ENCODE measurements at places on chromosomes 12 and 14.

GRCh38 chr12:120314220-120314619 lies 12.1 kb downstream of the SIRT4 start:
- no peak for DNase-seq

- no peak for DNase-seq
Measured at GRCh38 chr12:50185301-50185895, 18.2 kb upstream of the CERS5 start.

DNA sequence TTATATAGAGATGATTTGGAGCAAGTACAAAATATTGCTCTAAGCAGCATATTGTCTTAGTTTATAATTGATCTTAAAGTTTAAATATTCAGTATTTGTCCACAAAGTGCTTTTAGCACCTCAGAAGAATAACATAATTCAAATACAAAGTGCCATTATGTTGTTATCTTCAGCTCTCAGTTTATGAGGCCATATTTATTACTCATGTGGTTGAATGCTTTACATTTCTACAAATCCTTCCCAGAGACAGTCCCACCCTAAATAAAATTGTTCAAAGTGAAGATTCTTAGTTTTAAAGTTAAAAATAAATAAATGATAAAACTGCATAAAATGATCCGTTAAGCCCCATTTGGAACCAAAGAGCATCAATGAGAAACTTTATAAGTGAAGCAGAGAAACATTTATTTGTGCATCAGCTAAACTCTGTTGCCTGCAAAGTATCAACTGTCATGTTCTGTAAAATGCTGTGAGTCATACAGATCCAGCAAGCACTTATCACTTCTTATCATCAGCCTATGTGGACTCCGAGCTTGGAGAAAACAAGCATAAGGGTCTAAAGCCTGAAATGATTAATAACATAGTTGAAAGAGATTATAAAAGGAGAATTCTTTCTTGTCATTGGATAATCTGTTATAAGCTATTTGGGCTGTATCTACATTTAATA lies 218.9 kb downstream of the ADAMTS20 start:
- DNase-seq = peak; percentile 25

DNA sequence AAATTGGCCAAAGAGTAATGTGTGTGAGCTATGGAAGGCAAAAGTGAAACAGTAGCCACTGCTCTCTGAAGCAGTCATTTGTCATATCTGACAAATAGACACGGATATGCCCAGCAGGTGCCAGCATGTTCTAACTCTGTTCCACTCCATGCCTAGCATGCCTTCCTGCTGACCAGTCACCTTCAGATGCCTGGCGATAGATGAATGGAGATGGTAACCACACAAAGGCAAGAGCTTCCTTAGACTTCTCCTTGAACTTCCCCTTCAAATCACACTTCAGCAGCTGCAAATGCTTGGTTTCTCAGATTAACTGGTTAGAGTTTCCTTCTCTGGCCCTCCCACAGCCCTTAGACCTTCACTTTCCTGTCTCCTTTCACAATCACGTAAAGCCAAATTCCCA lies 429.9 kb downstream of the DAD1 start:
- no peak for DNase-seq

- no peak for DNase-seq
Measured at GRCh38 chr12:13794706-13795105, 186.7 kb downstream of the GRIN2B start.

DNA sequence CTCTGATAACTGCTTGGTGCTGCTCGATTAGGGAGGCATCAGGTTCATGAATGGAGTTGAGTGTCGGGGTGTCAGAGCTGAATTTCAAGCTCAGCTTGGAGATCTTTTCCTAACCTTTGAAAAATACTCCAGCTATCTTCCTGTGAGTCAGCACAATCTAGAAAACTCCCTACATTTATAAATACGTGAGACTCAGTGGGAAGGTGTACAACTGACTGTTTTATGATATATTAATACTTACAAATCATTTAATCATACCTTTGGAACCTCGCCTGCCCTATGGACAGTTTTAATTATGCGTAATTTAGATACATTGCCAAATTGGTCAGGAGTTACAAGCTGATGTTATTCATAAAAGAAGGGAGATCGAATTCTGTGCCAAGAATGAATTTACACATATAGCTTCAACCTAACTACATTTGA lies 961 bp downstream of the CMAS start:
- DNase-seq = no peak

DNA sequence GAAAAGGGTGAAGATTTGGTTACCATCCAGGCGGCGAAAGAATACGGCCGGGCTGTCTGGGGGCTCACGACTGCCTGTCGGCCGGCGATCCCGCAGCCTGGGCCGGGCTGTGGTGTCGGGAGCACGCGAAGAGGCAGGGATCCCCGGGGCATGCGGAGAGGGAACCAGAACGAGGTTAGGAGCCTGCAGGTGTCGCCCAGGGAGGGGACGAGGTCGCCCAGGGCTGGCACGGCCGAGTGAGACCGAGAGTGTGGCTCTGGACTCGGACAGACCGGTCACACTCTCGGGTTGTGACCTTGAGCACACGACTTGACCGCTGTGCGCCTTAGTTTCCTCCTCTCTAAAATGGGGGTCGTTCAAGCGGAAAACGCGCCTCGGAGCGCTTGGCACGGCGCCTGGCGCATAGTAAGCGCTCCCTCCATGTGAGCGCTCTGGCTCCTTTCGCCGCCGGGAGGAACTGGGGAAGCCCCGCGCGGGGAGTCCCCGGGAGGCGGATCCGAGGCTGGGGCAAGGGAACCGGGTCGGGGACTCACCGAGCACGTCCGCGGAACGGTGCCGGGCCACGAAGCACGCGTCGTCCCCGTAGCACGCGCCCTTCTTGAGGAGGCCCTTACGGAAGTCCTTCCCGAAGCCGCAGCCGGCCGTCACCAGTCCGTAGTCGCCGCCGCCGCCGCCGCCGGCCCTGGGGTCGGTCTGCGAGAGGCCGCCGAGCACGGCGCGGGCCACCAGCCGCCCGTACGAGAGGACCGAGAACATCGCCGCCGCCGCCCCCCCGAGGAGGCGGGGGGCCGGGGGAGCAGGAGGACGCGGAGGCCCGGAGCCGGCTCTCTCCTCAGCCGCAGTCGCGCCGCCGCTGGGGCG lies 612 bp downstream of the PPTC7 start:
- no peak for DNase-seq

- no peak for DNase-seq
Measured at GRCh38 chr12:62130402-62130801, 129.8 kb upstream of the USP15 start.

- DNase-seq = no peak
Measured at GRCh38 chr12:52691076-52691840, 11.1 kb upstream of the KRT1 start.

GRCh38 chr12:25957793-25958427 lies 572 bp upstream of the RASSF8 start:
- DNase-seq = peak; percentile 72

DNA sequence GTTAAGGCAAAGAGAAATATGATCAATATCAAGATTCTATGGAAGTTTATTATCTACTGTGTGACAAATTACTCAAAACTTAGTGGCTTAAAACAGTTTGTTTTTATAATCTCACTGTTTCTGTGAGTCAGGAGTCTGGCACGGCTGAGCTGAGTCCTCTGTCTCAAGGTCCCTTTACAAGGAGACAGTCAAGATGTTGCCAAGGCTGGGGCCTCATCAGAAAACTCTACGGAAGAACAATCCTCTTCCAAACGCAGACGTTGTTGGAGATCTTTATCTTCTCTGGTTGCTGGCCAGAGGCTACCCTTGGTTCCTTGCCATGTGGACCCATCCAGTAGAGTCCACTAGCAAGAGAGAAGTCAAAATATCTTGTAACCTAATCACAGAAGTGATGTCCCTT lies 100.6 kb upstream of the CCND2 start:
- no peak for DNase-seq

GRCh38 chr12:132106921-132107320 lies 37.2 kb downstream of the DDX51 start:
- DNase-seq = no peak

DNA sequence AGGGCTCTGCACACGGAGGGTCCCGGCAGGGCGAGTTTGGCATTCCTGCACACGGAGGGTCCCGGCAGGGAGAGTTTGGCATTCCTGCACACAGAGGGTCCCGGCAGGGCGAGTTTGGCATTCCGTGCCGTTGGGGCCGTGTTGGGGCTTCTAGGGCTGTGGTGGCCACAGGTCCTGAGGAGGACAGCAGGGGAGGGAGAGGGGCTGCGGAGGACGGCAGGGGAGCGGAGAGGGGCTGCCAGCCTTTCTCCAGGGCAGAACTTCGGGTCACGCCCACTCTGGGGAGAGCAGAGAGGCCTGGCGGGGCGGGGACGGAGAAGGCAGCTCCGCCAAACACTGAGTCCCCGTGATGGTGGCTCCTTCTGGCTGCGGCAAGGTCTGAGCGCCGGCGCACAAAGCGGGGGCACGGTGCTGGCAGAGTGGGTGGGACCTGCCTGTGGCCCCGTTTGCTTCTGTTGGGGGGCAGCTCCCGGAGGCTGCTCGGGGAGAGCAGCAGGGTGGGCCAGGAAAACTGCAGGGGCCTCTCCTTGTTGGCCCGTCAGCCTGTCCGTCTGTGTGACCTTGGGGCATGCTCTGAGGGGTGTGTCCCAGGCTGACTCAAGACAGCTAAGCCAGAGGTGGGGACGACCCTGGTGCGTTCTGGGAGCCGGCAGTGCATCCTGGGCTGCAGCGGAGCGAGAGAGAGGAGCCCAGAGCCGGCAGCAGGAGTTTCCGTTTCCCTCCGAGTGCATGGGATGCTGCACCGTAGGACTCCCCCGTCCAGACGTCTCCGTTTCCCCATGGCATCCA lies 60.2 kb downstream of the LRCOL1 start:
- no peak for DNase-seq

- peak; percentile 12 for DNase-seq
Measured at GRCh38 chr12:102811110-102811737, 105.8 kb downstream of the PAH start.

DNA sequence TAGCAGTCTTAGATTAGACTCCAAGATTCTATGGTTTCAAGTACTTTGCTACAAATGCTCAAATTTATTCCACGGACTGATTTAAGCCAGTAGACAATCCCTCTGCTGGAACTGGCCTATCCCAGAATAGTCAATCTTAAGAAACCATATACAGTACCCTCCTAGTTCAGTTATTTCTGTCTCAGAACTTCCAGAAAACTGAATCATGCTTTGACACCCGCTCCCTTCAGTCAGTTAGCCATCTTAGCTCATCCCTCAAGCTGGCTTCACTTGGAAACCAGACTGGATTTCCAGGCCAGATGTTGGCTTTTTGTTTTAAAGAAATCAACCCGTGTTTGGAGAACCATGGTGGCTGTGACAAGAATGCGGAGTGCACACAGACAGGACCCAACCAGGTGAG lies 125.5 kb downstream of the NT5DC3 start:
- DNase-seq = no peak

DNA sequence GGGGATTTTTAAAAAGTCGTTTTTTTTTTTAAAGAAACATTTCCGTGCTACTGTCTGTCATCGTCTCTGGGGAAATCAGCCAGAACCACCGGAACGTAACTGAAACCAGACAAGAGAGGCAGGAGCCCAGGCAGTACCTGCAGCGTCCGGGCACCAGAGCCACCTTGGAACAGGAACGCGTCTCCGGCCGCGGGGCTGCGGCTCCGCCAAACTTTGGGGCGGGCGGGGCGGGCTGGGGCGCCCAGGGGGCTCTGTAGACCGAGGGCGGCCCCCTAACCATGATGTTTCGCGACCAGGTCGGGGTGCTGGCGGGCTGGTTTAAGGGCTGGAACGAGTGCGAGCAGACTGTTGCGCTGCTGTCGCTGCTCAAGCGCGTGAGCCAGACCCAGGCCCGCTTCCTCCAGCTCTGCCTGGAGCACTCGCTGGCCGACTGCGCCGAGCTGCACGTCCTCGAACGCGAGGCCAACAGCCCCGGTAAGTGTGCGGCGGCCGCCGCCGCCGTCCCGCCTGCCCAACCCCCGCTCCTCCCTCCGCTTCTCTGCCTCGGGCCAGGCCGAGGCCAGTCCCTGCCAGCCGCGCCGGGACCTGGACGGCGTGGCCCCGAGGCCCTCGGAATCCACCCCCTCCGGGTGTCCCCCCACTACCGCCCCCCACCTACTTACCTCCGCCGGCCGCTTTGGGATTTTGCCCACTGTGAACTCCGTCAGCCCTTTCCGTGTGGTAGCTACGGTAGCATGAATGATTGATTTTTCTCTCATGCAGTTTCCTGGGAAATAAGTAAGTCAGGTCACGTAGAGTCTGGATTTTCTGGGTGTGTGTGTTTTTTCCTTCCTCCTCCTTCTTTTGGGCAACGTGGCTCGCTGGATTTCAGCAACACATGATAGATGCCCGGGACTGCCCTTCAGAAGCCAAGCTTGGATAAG lies 972 bp downstream of the SAMD4A start:
- no peak for DNase-seq

DNA sequence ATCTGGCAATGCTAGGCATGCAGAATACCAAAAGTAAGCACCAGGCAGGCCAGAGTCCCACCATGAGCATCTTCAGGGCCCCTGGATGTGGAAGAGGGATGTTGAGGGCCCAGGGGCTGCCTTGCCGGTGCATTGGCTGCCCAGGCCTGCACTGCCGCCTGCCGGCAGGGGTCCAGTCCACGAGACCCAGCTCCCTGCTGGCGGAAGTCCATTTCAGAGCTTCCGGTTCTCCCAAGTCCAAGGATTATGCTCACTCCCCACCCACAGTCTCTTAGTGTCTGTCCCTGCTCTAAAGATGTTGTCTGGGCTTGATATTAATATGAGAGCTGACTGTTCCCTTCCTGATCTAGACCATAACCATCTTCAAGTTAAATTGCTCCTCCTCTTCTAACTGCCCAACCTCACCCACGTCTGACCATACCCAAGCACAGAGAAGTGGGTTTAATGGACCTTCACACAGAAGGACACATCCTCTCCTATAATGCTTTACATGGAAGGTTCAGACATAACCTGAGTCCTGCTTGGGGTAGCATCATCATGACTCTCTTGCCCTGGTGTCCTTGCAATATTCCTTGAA lies 117.4 kb downstream of the DAD1 start:
- no peak for DNase-seq

DNA sequence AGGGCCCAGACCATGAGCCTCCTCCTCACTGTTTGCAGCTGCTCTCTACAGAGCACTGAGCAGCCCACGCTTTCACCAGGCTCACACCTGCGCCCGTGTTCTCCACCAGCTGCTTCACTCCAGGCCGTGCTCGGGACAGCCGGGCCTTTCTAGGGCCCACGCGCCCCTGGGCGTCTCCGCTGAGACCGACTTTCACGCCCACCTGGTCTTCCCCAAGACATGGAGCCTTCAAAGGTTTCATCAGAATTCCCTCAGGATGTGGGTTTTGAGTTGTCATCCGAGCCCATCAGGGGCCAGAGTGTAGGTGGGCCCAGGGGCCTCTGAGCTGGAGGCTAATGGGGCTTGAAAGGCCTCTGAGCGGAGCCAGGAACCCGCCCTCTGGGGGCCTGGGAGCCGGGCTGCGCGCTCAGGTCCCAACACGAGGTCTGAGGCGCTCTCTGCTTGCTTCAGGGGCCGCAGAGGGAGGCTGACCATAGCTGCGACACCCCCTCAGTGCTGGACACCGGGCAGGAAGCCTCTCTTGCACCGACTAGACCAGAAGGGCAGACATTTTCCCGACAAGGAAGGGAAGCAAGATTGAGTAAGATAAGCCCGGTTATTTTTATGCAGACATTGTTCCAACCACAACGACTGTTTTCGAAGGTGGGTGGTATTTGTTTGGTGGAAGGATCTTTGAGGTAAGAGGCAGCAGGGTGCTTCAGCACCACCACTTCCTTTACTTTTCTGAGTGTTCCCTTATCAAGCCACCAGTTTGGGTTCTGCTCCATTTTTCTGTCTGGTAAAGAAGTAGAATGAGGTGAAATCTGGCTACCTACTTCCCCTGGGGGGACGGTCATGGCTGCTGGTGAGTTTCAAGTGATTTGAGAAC lies 125.0 kb upstream of the FUT8 start:
- DNase-seq = no peak

- DNase-seq = no peak
Measured at GRCh38 chr12:106089935-106090334, 48.8 kb downstream of the NUAK1 start.

GRCh38 chr12:52232203-52232673 lies 805 bp upstream of the KRT7 start:
- no peak for DNase-seq
